ENCODE measurements at places on chromosomes 3 and 15.

- DNase-seq, result no peak
Measured at GRCh38 chr3:155010416-155010815, 69.7 kb upstream of the MME start.

- DNase-seq, result no peak
Measured at GRCh38 chr3:159280386-159281191, 478.7 kb downstream of the MFSD1 start.

DNA sequence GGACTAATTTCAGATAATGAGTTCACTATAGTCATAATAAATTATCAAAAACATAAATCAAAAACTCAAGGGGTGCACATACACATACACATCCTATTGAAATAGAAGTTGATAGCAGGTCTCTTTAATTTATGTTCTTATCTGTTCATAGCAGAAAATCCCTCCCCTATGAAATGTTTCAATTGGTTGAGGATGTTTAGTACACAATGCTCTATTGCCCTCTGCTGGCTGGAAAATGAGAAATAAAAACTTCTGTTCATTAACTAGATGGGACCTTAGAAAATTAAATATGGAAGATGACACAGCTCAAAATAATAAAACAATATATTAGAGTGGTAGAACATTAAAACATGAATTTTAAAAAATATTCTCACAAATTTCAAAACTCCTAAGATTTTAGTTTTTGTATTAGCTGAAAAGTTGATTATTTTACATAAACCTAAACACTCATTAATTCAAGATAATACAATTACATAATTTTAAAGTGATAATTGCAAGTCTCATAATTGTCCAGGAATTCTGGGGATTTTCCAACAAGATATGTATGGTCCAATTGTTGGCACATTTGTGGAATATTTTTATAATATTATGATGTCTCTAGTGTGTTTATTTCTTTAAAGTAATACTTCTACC lies 735.0 kb downstream of the ROBO1 start:
- DNase-seq, result no peak

DNA sequence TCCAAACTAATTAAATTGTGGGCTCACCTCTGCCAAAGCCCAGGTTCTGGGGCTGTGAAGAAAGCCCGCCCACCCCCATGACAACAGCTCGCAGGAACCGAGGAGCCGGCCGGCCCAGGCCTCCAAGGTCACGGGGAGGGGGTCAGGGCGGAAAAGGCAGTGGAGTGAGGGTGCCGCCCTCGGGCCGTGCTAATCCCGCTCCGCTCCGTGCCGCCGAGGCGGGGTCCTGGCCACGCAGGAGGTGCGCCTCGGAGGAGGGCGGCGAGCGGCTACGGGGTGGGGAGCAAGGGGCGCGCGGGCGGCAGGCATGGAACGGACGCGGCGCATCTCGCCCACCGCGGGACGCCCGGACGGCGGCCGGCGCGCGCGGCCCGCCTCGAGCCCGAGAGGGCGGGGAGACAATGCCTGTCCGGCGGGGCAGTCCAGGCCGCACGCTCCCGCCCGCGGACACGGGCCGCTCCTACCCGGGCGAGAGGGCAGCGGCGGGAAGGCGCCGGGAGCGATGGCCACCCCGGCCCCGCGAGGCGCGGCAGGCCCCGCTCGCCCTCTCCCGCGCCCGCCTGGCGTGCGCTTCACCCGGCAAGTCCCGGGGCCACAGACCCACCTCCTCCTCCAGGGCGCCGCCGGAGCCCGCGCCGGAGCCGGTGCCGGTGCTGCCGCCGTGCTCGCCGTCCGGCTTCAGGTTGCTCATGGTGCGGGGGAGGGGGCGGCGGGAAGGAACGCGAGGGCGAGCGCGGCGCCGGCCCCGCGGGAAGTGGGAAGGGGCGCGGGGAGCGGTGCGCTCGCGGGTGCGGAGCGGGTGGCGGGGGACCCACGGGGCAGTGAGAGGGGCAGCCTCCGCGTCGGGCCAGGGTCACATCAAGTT lies 528 bp downstream of the RBPMS2 start:
- no peak for DNase-seq

- peak; percentile 17 for DNase-seq
Measured at GRCh38 chr15:30990036-30990435, 1.4 kb downstream of the MTMR10 start.

DNA sequence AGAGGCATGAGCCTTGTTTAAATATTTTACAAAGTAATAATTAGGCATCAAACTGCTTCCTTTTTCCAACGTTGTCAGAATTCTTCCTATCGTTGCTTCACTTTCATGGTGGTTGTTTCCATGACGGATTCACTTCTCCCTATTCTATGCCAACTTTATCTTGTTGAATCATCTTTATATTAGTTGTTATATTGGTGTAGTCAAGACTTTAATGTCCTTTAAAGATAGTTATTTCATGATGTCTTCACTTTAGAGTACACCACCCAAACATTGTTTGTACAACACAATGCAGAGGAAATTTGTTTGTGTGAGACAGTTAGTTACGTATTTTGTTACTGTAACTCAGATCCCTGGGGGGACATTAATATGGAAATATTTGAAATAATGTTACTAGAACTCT lies 61.9 kb downstream of the CRYBG3 start:
- DNase-seq, result peak; percentile 36

Measured in dermis microvascular lymphatic vessel endothelial cell (primary cell).